ENCODE measurements at places on chromosomes 2 and 18.

GRCh38 chr2:156903335-156903734, 354.2 kb upstream of the GALNT5 start:
- no peak for DNase-seq

DNA sequence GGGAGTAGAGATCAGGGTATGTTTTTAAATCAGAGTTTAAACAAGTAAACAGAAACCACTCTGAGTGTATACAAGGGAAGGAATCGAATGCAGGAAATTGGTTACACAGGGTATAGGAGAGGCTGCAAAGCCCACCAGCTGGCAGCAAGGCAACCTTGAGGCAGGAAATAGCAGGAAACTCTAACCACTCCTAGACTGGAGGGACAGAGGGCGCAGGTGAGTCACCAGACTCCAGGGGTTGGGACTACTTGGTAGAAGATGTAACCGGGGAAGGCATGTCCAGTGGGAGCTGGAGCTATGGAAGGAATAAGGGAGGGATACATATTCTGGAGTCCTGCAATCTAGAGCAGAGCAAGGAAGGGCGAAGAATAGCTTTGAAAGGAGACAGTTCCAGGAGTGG, 152.3 kb downstream of the MEIS1 start:
- no peak for DNase-seq

GRCh38 chr2:112121682-112122254, 16.4 kb upstream of the FBLN7 start:
- no peak for DNase-seq

DNA sequence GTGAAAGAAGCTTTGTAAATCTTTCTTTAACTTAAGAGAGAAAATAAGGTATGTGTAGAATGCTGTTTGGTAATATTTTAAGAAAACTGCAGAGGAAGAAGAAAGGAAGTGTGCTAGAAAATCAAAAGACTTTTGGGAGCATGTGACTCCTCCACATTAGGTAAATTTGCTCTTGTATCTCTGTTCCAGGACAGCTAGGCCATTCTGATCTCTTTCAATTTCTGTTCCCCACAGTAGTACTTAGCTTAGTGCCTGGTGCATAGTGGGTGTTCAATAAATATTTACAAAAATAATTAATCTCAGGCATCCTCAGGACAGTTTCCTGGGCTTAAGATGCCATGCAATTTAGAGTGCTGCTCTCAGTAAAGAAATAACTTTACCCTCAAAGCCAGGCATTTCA, 105.0 kb downstream of the GPD2 start:
- no peak for DNase-seq

GRCh38 chr2:85537600-85538506, 1.1 kb upstream of the MAT2A start:
- DNase-seq = no peak

GRCh38 chr2:168671932-168672331, 130.5 kb upstream of the NOSTRIN start:
- no peak for DNase-seq

DNA sequence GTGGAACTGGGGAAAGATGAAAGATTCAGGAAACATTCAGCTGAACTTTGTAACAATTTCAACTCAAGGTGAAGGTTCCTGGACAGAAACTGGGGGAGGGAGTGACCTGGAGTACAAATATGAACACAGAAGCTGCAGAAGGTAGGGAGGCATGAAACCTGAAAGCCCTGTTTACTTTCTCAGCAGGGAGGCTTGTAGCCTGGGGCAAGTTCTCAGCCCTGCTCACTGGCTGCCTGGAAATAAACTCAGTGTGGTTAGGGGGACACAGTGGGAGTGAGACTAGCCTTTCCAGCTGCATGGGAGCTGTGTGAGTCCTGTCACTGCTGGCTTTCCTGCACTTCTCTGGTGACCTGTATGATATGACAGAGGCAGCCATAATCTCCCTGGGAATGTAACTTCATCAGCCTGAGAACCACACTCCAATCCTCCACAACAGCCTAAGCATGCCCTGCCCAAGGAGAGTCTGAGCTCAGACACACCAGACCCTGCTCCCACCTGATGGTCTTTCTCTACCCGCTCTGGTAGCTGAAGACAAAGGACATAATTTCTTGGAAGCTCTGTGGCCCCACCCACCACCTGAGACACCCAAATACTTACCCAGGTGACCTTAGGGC, 77.0 kb downstream of the ZSWIM2 start:
- no peak for DNase-seq

- DNase-seq = no peak
These were observed 13.4 kb downstream of the CERS6 start for GRCh38 chr2:168469281-168469988.

DNA sequence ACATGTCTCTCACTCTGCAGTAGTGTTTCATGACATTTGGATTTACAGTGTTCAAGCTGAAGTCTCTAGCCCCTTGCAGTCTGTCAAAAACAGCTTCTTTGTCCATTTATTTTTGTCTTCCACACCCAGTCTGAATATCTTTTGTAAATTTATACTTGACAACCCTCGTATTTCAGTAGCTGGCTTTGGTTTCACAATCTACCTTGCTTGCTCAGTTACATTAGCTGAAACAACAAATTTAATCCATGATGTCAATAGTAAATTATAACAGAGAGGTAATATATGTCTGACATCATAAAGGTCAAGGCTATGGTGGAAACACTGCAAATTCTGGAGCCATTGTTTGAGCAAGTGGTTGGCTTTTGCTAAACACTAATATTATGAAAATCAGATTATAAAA, 328.7 kb downstream of the MTX2 start:
- DNase-seq = no peak

DNA sequence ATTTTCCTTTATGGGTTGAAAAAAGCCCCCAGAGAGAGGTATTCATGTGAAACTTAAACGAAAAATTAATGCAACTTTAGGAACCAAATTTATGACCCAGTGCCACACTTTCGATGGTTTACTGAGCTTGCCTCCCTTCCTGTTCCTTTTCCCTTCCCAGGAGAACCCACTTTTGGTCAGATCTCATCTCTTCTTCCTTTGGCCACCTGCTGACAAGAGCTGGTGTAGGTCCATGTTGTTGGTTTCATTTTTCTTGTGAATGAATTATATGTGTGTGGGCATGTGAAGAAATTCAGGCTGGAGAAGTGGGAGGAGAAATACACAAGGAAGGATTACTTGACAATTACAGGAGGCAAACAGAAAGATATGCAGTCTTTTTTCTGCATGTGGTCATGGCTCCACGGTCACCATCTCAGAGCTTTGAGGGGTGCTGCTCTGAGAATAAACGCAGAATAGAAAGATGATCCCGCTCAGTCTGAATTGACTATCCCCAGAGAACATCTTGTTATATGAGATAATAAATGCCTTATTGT, 111.3 kb upstream of the TCF4 start:
- no peak for DNase-seq

DNA sequence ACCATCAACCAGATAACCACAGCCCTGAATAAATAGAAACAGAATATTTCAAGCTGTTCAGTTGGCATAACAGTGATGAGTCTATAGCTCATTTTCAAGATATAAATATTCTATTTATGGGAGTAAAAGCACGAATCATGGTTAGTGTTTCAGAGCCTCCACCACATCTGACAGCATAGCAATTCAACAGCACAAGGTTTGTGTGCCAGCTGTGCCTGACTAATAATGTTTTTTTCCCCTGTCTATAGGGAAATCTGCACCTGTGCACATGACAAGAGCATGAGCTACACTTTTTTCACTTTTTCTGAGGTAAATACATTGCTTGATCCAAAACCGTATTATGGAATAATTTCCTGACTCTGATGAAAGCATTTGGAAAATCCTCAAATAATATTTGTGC, 251.3 kb downstream of the RPIA start:
- DNase-seq = no peak

GRCh38 chr2:71609958-71610357, 156.6 kb downstream of the DYSF start:
- DNase-seq = no peak

DNA sequence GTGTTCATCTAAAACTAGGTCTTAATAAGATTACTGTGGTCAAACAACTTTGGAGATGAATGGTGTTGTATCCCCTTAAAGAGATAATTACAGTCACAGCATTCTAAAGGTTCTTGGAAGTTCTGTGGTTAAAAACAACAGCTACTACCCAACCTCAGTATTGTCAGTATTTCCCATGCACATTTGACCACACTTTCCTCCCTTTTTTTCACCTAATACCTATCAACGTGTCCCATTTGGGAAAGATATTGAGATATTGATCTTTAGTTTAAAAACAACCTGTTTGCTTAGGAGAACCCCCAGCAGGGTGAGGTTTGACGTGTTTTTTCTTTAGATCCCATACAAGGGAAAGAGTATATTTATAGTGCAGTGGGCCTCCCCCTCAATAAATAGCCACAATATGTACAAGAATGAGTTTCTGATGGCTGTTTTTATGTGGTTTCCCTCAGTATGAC, 65.6 kb downstream of the WDR7 start:
- no peak for DNase-seq

DNA sequence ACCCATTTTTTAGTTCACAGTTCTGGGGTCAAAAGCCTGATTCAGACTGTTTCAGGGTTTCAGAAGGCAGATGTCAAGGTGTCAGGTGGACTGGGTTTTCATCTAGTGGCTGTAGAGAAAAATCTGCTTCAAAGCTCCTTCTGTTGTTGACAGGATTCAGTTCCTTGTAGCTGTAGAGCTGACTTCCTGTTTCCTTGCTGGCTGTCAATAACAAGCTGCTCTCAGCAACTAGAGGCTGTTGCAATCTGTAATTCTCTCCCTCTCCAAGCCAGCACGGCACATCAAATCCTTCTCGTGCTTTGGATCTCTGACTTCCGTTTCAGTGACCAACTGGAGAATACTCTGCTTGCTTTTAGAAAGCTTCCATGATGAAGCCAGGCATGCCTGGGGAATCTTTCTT, 179.4 kb downstream of the DOK6 start:
- no peak for DNase-seq

DNA sequence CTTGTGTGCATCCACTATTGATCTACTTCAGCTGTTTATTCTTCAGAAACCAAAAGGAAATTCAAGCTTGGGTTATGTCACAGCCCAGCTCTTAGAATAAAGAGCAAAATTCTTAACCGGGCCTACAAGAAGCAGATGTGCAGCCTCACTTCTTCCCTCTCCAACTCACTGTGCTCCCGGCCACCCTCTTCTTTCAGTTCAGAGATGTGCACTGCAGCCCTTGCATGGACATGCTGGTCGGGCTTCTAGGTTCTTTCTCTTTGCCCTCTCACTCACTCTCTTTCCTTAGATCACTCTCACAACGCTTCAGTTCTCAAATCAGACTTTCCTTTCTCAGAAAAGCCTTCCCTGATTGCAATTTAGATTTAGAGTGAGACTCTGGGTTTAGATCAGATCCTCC, 104.1 kb downstream of the CHN1 start:
- DNase-seq = no peak

DNA sequence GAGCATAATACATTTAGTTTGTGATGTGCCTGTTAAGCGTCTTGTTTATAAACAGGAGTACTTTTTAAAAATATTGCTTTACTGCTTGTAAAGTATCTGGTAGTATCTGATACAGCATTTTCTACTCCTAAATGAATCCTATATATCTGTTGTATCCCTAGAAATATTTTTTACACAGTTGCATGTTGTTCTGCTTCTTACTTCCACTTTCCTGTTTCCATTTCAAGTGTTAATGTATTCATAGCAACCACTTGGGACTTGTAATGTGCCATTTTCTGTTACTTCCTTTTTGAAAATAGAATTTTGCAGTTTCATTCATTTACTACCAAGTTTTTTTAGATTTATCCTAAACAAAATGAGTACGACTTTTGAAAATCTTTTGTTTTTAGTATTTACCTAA, 24.9 kb downstream of the CCNT2 start:
- DNase-seq = no peak

GRCh38 chr18:67310826-67311225, 205.7 kb downstream of the DSEL start:
- DNase-seq = no peak

DNA sequence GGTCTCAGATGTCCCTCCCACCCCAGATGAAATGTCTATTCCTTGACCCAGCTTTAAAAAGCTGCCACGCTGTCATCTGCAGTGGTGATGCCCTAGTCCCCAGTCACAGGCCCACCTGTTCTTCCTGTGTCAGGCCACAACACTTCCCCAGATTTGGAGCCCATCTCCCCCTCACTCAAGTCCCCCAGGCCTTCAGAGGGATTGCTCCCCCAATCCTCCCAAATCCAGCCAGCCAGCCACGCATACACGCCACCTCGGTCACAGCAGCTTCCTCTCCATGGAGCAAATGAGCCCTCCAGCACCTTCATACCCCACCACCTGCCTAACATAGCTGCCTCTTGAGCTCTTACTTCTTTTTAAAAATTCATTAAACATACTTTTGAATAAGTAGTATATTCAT, 7.8 kb downstream of the ASTL start:
- no peak for DNase-seq

GRCh38 chr2:98727369-98728087, 3.4 kb downstream of the MGAT4A start:
- DNase-seq = no peak

DNA sequence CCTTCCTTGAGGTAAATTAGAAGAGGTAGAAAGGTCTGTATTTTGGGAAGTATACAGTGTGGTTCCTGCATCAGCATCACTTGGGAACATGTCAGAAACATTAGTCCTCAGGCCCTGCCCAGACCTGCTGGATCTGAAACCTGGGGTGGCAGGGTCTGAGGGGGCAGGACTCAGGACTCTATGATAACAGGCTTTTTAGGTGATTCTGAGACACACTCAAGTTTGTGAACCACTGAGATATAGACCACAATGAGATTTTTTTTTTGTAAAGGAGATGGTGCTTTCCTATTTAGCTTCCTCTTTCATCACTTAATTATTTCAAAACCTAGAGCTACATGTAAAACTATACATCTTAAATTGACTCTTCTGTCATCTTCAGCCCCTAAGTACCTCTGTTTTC, 262.7 kb upstream of the SPOPL start:
- DNase-seq = no peak

DNA sequence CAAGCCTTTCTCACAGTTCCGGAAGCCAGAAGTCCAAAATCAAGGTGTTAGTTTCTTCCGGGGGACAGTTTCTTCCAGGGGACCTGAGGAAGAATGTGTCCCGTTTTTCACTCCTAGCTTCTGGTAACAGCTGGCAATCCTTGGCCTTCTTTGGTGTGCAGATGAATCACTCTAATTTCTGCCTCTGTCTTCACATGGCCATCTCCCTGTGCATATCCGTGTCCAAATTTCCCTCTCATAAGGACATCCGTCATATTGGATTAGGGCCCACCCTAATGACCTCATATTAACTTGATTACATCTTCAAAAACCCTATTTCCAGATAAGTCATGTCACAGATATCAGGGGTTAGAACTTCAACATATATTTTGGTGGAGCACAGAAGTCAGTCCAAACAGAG, 141.4 kb downstream of the ZEB2 start:
- DNase-seq = no peak

DNA sequence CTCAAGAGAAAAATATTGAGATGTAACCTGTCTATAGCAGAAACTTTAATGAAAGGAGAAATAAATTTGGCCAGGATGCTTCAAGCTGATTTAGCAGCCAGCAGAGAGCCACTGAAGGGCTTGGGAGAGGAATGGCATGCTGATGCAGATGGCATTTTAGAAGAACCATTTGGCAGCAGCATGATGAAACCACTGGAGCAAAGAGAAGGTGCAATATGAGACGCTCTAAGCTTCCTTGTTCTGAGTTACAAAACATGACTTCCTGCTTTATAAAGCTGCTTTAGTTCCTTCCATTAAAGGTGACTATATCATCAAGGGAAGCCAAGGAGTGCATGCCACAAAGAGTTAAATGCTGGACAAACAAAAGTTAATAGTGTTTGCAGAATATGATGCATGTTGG, 189.7 kb downstream of the PID1 start:
- no peak for DNase-seq

GRCh38 chr2:206379886-206380285, 63.4 kb upstream of the ADAM23 start:
- no peak for DNase-seq

- no peak for DNase-seq
These were observed 64.9 kb downstream of the CDH2 start for GRCh38 chr18:28112056-28112470.

Measured in natural killer cell treated with Interleukin-12 subunit alpha and Interleukin-12 subunit beta and Interleukin-15 and Interleukin-18, amount 100 ng/mL, for 72 hours (primary cell).